Melanocyte of skin (primary cell): ENCODE measurements at places on chromosomes 3 and 15. TPM values are rescaled to one million over a fixed set of nuclear protein-coding genes. Genes with fewer than 3 reads are reported as not detected.

Gene RETNLB
- not detected in 2 replicates for total RNA-seq

Gene STT3B
- total RNA-seq = 151 and 180 TPM in 2 replicates

Gene GOLGA6C
- not detected in 2 replicates for total RNA-seq

Gene HMG20A
- total RNA-seq = 35.6 and 53.4 TPM in 2 replicates

Gene GOLGA8G
- total RNA-seq = not detected in 2 replicates

Gene FSD2
- total RNA-seq = not detected in 2 replicates

Gene WDR49
- total RNA-seq = 1.4 TPM in 1 of 2 replicates, not detected in the other

Gene NMB
- total RNA-seq = 5.7 and 7.1 TPM in 2 replicates

Gene CSTA
- 0.34 TPM in 1 of 2 replicates, not detected in the other for total RNA-seq

Gene GPR27
- total RNA-seq = 0.15 TPM in 1 of 2 replicates, not detected in the other
